ENCODE measurements at places on chromosomes 6 and 20.

DNA sequence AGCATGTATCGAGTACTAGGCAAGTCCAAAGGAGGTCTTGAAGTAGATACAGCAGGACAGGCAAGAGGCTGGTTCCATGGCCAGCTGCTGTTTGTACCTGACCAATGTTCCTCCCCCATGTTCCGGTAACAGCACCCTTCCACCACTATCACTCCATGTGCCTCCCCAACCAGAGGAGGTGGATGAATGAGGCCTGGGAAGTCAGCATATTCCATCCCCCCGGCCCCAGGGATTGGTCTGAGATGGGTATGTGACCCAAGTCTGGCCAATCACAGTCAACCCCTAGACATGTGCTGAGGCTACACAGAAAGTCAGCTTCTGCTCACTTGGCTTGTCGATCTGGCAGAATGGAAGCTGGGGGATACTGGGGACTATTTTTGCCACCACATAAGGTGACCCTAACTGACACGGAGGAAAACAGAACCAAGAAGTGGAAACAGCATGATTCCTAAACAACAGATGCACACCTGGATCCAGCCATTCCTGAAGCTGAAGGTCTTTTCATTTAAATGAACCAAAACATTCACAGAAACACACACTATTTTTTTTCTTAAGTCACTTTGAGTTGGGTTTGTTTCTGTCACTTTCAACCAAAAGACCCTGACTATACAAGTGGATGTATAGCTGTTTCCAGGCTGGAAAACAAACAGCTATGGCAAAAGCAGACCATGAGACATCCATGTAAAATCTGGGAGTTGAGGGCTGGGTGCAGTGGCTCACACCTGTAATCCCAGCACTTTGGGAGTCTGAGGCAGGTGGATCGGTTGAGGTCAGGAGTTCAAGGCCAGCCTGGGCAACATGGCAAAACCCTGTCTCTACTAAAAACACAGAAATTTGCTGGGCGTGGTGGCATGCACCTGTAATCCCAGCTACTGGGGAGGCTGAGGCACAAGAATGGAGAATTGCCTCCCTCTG lies 70.4 kb upstream of the PTPN1 start:
- no peak for DNase-seq

DNA sequence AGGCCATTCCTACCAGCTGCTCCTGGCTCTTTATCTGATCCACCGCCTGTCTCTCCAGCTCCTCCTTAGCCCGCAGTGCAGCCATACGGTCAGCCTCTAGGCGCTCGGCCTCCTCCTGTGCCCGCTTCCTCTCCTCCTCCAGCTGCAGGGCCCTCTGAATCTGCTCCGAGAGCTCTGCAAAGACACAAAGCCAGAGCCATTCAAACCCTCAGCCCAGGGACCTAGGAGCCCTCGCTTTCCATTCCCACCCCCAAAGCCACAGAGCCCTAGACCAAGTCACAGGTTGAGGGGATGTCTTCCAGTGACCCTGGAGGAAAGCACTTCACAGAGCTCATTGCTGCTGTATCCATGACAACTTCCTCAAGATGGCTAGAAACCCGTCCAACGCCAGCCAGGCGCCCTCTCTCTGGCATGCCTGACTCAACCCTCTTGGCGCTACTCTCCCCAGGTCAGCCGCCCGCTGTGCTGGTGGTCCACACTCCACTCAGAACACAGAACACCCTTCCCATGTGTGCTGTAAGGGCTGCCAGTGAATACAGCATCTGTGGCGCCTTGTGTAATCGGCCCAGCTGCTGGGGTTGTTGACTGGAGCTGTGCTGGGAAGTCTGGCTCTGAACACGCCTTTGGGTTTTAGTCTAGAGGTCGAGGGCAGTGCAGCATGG lies 49.3 kb downstream of the EZR start:
- peak; percentile 92 for DNase-seq

GRCh38 chr6:69813508-69813907 lies 16.7 kb upstream of the LMBRD1 start:
- no peak for DNase-seq

GRCh38 chr6:137877606-137878005 lies 10.5 kb downstream of the TNFAIP3 start:
- no peak for DNase-seq

- no peak for DNase-seq
These were observed 41.0 kb upstream of the BCLAF1 start for GRCh38 chr6:136330634-136331033.

DNA sequence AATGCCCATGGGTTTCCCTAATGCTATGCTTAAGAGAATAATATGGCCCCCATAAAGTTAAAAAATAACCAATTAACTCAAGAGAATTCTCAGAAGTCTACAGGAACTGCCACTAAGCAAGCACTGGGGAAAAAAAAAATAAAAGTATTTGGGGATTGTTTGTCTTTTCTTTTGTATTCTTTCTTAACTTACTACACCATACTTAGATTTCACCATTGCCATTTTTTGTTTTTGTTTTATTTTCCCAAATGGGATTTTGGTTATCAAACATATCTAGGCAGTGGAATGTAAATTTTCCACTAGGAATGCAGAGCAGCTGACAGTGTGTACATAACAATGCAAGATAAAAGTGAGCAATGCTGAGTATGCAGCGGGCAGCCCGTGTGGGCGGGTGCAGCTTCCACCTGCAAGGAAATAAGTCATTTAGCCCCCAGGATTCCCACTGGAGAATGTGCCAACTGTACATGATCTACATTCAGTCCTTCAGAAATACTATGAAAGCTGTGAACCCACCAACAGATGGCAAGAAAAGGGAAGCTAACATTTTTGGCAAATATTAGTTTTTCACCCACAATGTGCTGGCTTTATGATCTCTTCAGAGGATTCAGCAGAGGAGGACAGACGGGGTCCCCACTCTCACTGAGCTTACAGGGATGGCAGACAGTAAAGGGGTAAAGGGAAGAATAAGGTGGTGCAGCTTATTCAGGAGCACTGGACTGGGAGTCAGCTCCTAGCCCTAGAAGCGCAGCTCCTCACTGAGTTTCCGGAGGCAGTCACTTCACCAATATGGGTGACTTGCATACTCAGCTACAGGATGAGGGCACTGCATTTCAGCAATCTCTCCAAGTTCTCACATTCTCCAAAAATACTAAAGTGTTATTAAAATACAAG lies 44.4 kb downstream of the DCDC2 start:
- no peak for DNase-seq

DNA sequence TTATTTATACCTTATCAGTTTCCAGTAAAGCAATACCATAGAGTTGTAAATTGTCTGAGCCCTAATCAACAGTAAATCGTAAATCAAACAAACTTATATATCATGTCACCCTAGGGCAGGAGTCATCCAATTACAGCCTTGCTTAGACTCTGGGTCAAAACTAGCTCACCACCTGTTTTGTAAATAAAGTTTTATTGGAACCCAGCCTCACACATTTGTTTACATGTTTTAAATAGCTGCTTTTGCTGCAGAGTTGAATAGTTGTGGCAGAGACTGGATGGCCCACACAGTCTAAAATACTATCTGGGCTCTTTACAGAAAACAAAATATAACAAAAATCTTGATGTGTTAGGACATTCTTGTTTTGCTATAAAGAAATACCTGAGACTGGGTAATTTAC lies 94.4 kb downstream of the MKKS start:
- DNase-seq, result no peak

- no peak for DNase-seq
These were observed 39.0 kb downstream of the HLA-A start for GRCh38 chr6:29981211-29981812.

DNA sequence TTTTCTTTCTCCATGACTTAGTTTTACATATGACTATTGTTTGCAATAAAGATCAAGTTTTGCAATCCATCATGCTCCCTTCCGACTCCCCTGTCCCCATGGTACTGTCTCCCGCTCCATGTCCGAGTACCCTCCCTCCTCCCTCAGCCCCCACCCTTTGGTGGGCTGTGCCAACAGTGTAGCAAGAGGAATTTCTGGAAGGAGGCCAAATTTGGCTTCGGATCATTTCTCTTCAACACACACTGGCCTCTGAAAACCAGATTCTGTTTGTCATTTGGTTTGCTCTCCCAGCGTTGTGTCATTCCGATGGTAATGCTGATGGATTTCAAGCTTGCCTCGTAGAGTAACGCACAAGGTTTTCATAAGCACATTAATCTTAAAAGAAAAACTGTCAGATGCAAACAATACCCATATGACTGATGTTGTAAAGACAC lies 22.9 kb upstream of the PAX1 start:
- peak; percentile 92 for DNase-seq

DNA sequence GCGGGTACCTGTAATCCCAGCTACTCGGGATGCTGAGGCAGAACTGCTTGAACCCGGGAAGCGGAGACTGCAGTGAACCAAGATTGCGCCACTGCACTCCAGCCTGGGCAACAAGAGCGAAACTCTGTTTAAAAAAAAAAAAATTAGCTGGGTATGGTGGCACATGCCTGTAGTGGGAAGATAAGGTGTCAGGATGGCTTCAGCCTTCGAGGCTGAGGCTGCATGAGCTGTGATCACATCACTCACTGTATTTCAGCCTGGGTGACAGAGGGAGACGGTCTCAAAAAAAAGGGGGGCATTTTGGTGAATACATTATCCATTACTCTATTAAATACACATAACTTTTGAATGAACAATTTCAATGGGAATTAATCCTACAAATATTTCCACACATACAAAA lies 32.4 kb downstream of the SNX3 start:
- no peak for DNase-seq

GRCh38 chr6:16238057-16238962 lies at the start of gene GMPR:
Gene GMPR (plus strand): TSS chr6:16238587. CDS start chr6:16238694, 107 bp downstream.
- peak; percentile 72 for DNase-seq

GRCh38 chr6:22906091-22906549 lies 336.8 kb downstream of the HDGFL1 start:
- DNase-seq, result no peak

- no peak for DNase-seq
These were observed 8.8 kb upstream of the ABRACL start for GRCh38 chr6:139019722-139020121.

- no peak for DNase-seq
These were observed 802 bp downstream of the CYP39A1 start for GRCh38 chr6:46651816-46652215.

DNA sequence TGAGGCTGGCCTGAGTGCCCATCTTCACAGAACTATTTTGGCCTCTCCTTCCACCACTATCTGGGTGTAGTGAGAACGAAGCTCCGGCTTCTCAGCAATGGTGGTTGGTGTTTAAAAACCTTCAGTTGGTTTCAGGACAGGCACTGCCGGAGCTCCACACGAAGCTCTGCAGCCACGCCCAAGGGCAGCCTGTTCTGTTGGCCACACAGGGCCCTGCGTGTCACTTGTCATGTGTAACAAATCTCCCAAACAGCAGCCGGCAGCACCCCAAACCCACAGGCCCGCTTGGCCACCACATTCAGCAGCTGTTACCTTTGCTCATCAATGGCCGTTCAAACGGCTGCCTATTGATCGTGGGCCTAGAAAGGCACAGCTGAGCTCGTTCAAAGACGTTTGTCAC lies 97.5 kb downstream of the ERMARD start:
- DNase-seq, result no peak

DNA sequence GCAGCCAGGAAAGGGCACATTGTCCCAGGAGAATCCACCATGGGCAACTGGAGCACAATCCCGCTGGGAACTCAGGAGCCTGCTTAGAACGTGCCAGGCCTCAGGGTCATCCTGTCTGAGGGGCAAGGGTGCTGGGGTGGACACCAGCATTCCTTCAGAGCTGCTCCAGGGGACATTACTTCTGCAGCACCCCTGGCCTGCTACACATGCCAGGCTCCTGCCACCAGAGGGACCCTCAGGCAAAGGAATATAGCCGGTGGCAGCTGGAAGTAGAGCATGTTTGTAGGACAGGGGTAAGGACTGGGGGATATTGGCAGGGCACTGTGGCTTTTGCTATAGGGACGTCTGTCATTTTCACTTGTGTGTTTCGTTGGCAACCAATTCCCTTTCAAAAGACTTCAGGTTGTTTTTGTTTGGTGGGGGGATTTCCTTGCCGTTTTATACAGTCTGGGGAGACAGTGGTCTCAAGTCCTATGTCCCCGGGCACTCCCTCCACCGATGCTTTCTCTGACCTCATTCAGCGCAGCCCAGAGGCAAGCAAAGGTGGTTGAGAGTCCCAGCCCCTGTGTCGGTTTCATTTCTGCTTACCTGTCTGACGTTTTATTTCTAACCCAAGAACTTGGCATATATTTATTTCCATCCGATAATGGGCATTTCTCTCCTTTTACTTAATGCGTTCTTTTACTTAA lies 130.8 kb downstream of the JPH2 start:
- peak; percentile 51 for DNase-seq

DNA sequence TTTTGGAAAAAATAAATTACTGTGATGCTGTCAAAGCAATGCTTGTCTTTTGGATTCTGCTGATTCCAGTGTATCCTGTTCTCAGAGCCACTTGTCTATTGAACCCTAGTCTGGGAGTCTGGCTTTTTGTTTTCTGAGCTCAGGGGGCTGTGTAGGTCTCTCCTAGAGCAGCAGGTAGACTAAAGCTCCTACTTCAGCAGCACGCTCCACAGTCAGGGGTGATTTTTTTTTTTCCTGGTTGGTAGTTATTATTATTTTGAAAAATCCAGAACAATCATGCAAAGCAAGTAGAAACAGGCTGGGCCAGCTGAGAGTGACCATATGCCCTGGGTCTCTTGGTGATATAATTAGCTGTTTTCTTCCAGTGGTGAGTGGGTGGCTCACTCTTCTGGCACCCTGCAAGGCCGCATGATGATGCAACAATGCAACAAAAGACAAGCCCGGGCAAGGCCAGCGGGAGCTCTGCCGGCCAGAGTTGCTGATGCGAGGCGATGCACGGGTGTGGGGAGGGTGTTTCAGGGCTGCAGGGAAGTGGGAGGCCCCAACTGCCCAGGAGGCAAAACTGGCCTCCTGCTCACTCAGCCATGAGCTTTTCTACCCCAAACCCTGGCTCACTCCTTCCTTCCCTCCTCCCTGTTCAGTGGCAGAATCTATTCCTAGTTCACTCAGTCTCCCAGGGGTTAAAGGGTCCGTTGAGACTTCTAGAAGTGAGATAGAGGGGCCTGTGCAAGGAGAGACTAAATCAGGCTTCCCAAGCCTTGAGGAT lies 11.5 kb upstream of the CDKN1A start:
- DNase-seq, result peak; percentile 51

DNA sequence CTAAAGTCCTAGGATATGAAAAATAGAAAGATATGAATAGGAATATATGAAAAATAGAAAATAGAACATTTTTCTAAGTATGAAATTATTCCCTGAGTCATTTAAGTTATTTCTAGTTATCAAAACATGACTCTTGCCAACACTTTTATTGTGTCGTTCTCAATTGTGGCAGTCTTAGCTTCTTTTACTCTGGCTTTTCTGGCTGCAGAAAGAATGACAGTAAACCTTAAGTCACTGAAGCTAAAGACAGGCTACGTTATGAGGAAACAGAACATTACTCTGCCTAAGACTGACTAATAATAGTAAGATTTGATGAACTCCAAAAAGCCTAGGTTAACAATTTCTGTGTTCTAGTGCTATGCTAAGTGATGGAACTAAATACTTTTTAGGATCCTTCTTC lies 74.6 kb downstream of the AIG1 start:
- DNase-seq, result no peak

- DNase-seq, result no peak
These were observed 76.4 kb downstream of the KIZ start for GRCh38 chr20:21202259-21202658.

- no peak for DNase-seq
These were observed 9.9 kb upstream of the MMP9 start for GRCh38 chr20:45998761-45999160.

All from tongue (tissue), 3 donors.